ENCODE measurements at places on chromosomes 11 and 22. TPM values are rescaled to one million over a fixed set of nuclear protein-coding genes. Genes with fewer than 3 reads are reported as not detected.

The ELFN2 gene
- 4.6 TPM for total RNA-seq

The CD6 gene
- 6.7 TPM for total RNA-seq

The AIFM3 gene
- total RNA-seq, result 3.1 TPM

The ANO1 gene
- total RNA-seq, result 15.1 TPM

GRCh38 chr22:25402160-25402500 lies 162.3 kb upstream of the GRK3 start:
- H3K4me3 ChIP-seq, result peak overlapping the region; percentile 81
- no peaks in the 10 kb centered on the region for H3K27me3 ChIP-seq
- peaks cover 31% of the 10 kb centered on the region for H3K4me1 ChIP-seq
- H3K27ac ChIP-seq, result peak overlapping the region; percentile 92

The CHADL gene
- 2.7 TPM for total RNA-seq

GRCh38 chr11:65262381-65262680 lies 569 bp downstream of the POLA2 start:
- DNase-seq, result no peak
- no peaks in the 10 kb centered on the region for H3K36me3 ChIP-seq
- peak overlapping the region; percentile 81 for H3K4me3 ChIP-seq
- H3K27me3 ChIP-seq, result no peaks in the 10 kb centered on the region
- H3K4me1 ChIP-seq, result peaks cover 13% of the 10 kb centered on the region

The FOXRED2 gene
- total RNA-seq, result 8.5 TPM

The E2F8 gene
- 0.66 TPM for total RNA-seq

The MPZL2 gene
- total RNA-seq, result 111 TPM

GRCh38 chr11:17014321-17014832 lies at the start of gene PLEKHA7:
TSS of gene PLEKHA7 (minus strand) at chr11:17014414. CDS start at chr11:17014401, 13 bp downstream.
- peaks cover 7% of the 10 kb centered on the region for H3K4me1 ChIP-seq
- DNase-seq, result no peak
- H3K27ac ChIP-seq, result peak within 1 kb of the TSS; percentile 91
- H3K4me3 ChIP-seq, result peak within 1 kb of the TSS; percentile 63
- no peaks in the 10 kb centered on the region for H3K36me3 ChIP-seq
- H3K27me3 ChIP-seq, result no peaks in the 10 kb centered on the region

DNA sequence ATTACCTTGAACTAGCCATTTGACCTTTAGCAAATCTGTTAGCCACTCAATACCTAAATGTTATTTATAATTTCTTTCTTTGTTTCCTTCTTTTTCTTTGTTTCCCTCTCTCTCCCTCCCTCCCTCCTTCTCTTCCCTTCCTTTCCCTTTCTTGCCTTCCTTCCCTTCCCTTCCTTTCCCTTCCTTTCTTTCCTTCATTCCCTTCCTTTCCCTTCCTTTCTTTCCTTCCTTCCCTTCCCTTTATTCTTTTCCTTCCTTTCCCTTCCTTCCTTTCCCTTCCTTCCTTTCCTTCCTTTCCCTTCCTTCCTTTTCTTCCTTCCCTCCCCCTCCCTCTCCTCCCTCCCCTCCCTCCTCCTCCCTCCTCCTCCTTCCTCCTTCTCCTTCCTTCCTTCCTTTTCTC lies 75.7 kb upstream of the KCNA4 start:
- DNase-seq, result no peak
- no peak overlapping the region for H3K4me3 ChIP-seq
- H3K4me1 ChIP-seq, result no peaks in the 10 kb centered on the region
- H3K27me3 ChIP-seq, result no peaks in the 10 kb centered on the region
- no peak overlapping the region for H3K27ac ChIP-seq

DNA sequence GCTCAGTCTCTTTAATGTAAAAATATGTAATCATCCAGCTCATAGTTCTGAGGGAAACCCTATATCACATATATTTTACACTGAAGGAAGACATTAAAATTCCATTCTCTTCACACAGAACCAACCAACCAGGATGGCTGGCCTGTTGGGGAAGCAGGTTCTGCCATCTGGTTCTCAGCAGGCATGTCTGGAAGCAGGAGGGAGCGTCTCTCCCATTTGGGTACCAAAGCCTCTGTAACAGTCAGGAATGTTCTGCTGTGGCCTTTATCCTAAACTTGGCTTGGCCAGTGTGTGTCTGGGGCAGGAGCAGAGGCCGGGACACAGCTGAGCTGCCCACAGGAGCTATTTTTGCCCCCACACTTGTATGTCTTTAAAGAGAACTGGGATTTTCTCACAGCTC lies 29.2 kb downstream of the SGSM3 start:
- no peak for DNase-seq
- no peak overlapping the region for H3K27ac ChIP-seq
- H3K36me3 ChIP-seq, result peaks cover 3% of the 10 kb centered on the region
- no peaks in the 10 kb centered on the region for H3K4me1 ChIP-seq
- no peak overlapping the region for H3K4me3 ChIP-seq

The THY1 gene
- total RNA-seq, result 17.5 TPM

GRCh38 chr22:39717099-39717498 lies 146.5 kb downstream of the CACNA1I start:
- no peak overlapping the region for H3K4me3 ChIP-seq
- no peak for DNase-seq
- H3K4me1 ChIP-seq, result no peaks in the 10 kb centered on the region
- H3K27ac ChIP-seq, result no peak overlapping the region
- H3K36me3 ChIP-seq, result no peaks in the 10 kb centered on the region

DNA sequence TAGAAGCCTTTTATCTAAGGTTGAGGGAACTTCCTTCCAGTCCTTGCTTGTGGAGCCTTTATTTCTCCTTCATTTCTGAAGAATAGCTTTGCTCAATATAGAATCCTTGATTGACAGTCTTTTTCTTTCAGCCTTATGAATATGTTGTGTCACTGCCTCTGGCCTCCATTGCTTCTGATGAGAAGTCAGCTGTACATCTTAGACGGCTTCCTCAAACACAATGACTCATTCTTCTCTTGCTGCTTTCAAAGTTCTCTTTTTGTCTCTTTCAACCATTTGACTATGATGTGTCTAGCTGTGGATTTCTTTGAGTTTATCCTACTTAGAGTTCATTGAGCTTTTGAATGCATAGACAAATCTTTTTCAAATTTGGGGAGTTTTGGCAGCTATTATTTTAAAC lies 893.2 kb downstream of the BRD1 start:
- no peak for DNase-seq
- H3K4me1 ChIP-seq, result no peaks in the 10 kb centered on the region
- H3K27me3 ChIP-seq, result no peaks in the 10 kb centered on the region
- no peaks in the 10 kb centered on the region for H3K36me3 ChIP-seq

GRCh38 chr11:64340671-64341335 lies 799 bp downstream of the CCDC88B start:
- H3K36me3 ChIP-seq, result no peaks in the 10 kb centered on the region
- no peaks in the 10 kb centered on the region for H3K27me3 ChIP-seq
- H3K4me3 ChIP-seq, result no peak overlapping the region
- H3K4me1 ChIP-seq, result peaks cover 4% of the 10 kb centered on the region

The OR4D5 gene
- not detected for total RNA-seq

The CST6 gene
- 5.9 TPM for total RNA-seq

The LIN7C gene
- 37.8 TPM for total RNA-seq

DNA sequence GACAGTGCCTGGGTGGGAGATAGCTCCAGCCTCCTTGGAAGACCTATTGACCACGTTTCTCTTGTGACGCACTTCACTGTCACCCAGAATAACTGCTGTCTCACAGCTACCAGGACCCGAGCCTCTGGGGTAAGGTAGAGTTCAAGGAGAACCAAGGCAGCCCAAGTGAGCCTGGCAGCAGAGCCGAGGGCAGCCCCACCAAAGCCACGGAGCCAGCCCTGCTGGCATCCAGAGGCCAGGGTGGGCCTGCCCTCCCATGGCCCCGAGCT lies 32.8 kb downstream of the RSPH14 start:
- no peak overlapping the region for H3K27ac ChIP-seq
- DNase-seq, result no peak
- no peaks in the 10 kb centered on the region for H3K4me1 ChIP-seq
- H3K36me3 ChIP-seq, result no peaks in the 10 kb centered on the region
- H3K4me3 ChIP-seq, result no peak overlapping the region
- no peaks in the 10 kb centered on the region for H3K27me3 ChIP-seq

The SLC7A4 gene
- 0.57 TPM for total RNA-seq

GRCh38 chr11:7222619-7223018 lies 29.1 kb upstream of the SYT9 start:
- H3K36me3 ChIP-seq, result no peaks in the 10 kb centered on the region
- no peak for DNase-seq
- no peaks in the 10 kb centered on the region for H3K4me1 ChIP-seq
- H3K4me3 ChIP-seq, result no peak overlapping the region
- no peak overlapping the region for H3K27ac ChIP-seq

The NPTXR gene
- total RNA-seq, result 12.5 TPM

- DNase-seq, result no peak
- H3K36me3 ChIP-seq, result no peaks in the 10 kb centered on the region
- no peak overlapping the region for H3K4me3 ChIP-seq
- no peak overlapping the region for H3K27ac ChIP-seq
These were observed 167.6 kb downstream of the WT1 start for GRCh38 chr11:32267679-32268187.

The ADAMTS8 gene
- 1.2 TPM for total RNA-seq

DNA sequence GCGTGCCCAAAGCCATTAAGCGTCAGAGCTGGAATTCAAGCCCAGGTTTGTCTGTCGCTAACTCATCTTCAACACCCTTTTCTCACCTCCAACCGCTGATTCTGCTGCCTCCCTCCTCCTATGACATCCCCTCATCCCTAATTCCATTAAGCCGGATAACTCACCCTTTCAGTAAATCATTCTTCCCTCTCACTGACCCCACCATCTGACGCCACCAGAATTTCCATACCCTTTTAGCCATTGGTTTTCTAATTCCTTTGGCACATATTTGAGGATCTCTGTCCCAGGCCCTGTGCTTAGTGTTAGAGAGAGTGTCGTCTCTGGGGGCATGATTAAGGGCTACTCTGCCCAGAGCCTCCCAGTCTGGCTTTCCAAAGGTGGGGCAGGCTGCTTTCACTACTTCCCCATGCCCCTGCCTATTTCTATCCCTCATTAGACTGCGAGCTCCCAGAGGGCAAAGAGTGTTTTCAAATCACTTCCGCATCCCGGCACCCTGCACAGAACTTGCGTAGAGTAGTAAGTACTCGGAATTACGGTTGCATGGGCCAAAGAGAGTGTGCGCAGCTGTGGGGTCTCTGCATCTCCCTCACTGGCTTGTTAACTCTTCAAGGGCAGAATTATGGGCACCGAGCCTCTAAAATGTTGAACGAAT lies 3.9 kb downstream of the KLHL35 start:
- DNase-seq, result no peak
- peaks cover 29% of the 10 kb centered on the region for H3K27me3 ChIP-seq

The SMTNL1 gene
- not detected for total RNA-seq

DNA sequence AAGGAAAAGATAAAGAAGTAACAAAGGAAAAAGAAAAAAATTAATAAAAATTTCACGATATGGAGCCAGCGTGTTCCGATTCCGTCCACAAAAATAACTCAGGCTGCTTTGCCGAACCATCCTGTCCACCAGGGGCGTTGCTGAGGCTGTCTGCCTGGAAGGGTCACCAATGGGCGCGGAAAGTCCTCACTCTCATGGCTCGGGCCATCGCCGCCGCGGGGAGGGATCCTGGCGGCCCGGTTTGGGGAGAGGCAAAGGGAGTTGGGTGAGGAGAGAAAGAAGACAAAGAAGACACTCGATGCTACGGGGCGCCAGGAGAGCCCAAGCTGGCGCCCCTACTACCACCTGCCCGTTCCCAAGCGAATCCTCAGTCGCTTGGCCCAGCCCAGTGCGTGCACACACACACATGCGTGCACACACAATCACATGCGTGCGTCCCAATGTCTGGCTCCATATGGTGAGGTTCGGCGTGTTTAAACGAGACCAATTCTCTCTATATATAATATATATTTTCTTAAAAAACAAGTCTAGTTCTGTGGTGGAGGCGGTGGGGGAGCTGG lies 5.6 kb upstream of the PYGM start:
- H3K27me3 ChIP-seq, result no peaks in the 10 kb centered on the region
- no peak overlapping the region for H3K27ac ChIP-seq
- peaks cover 26% of the 10 kb centered on the region for H3K36me3 ChIP-seq
- peaks cover 20% of the 10 kb centered on the region for H3K4me1 ChIP-seq
- DNase-seq, result peak; percentile 70

- H3K4me1 ChIP-seq, result peaks cover 10% of the 10 kb centered on the region
- H3K27me3 ChIP-seq, result no peaks in the 10 kb centered on the region
- no peak overlapping the region for H3K4me3 ChIP-seq
- no peak for DNase-seq
- H3K36me3 ChIP-seq, result no peaks in the 10 kb centered on the region
These were observed 8.9 kb upstream of the SERPINH1 start for GRCh38 chr11:75553182-75553581.

DNA sequence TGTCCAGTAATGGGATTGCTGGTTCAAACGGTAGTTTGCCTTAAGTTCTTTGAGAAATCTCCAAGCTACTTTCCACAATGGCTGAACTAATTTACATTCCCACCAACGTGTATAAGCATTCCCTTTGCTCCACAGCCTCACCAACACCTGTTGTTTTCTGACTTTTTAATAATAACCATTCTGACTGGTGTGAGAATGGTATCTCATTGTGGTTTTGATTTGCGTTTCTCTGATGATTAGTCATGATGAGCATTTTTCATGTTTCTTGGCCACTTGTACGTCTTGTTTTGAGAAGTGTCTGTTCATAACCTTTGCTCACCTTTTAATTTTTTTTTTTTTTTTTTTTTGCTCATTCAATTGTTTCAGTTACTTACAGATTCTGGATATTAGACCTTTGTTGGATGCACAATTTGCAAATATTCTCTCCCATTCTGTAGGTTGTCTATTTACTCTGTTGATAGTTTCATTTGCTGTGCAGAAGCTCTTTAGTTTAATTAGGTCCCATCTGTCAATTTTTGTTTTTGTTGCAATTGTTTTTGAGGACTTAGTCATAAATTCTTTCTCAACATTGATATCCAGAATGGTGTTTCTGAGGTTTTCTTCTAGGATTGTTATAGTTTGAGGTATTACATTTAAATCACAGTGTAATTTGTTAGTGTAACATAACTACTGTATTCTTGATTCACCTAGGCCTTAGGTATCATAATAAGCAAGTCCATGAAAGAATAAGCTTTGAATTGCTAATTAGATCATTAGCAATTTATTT lies 33.0 kb downstream of the CCDC34 start:
- no peak overlapping the region for H3K4me3 ChIP-seq
- H3K4me1 ChIP-seq, result no peaks in the 10 kb centered on the region
- H3K27ac ChIP-seq, result no peak overlapping the region
- DNase-seq, result no peak
- no peaks in the 10 kb centered on the region for H3K27me3 ChIP-seq

The KRTAP5-7 gene
- 0.22 TPM for total RNA-seq

The FAM181B gene
- 1.3 TPM for total RNA-seq

DNA sequence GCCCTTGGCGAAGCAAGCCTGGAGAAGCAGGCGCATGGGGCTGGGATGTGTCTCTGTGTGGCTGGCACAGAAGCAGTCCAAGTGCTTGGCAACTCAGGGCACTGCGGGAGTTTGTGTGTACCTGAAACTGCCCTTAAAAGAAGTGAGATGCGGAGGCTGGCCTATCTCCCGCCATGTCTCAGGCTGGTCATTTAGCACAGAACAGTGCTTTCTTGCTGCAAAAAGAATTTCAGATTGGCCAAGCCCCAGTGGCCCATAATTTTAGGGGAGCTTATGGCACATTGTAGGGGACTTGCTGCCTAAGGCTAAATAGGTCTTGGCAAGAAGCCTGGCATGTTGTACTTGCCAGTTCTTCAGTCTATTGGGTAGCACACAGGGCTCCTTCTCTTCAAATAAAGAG lies 16.4 kb downstream of the EHF start:
- H3K4me3 ChIP-seq, result no peak overlapping the region
- no peak overlapping the region for H3K27ac ChIP-seq

The LRRC56 gene
- total RNA-seq, result 7.7 TPM

The UBE2L6 gene
- 71.4 TPM for total RNA-seq

Measured in kidney (tissue), 22 donors.